Right hindlimb (tissue), 1 donor: ENCODE measurements at places on chromosomes 7 and 10.

DNA sequence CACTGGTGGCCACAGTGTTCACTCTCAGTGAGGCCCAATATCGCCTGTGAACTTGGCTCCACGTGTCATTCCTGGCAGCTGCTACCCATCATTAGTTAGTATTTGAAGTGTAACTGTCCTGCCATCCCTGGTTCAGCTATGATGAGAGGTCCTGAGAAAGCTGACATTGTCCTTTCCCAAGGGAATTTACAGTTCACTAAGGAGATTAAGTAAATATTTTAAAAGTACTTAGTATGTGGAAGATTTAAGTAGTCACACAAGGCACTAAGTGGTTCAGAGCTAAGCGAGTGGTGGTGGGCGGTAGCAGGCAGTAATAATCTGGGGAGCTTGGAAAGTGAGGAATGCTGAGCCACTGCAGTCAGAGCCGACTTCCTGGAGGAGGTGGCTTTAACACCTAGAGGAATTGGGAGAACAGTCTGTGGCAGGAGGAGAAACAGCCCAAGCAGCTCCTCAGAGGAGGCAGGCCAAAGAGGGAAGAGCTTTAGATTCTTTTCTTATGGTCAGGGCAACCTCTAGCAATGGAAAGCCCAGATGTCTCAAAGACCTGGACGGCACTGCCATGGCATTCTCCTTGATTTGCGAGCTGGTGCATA lies 519.7 kb downstream of the LRMDA start:
- no peak for DNase-seq

- no peak for DNase-seq
These were observed 42.8 kb downstream of the NIPSNAP2 start for GRCh38 chr7:56007167-56007652.

DNA sequence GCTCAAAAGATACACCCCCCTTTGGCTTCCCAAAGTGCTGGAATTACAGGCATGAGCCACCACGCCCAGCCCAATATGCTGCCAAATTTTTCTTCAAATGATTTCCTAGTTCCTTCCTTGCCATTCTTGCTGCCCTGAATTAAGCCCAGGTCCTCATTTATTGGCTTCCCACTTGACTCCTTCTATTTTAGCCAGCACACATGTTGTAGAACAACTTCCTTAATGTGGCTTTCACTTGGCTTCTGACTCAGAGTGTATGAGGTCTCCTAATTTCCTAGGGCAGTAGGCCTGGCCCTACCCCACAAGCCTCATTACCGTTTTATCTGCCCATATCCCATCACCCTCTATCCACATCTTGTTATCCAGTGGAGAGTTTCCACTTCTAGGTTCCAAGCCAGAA lies 21.8 kb upstream of the HIPK2 start:
- DNase-seq: no peak

GRCh38 chr7:137760111-137760510 lies 86.7 kb downstream of the DGKI start:
- DNase-seq: no peak

DNA sequence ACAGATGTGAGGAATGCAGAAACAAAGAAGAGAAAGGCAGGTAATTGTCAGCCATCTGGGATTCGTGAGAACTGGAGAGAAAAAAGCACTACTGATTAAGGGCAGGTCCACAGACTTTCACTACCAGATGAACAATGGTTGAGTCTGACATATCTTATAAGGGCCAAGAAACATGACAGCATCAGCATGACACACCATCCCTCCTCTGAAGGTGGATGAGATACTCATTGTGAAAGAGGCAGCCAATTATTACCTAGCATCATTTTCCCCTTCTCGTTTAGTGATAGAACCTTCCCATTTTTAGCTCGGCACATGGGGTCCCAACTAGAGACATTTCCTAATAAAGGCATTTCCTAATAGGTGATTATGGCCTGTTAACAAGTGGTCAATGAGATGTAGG lies 19.2 kb upstream of the MET start:
- no peak for DNase-seq

- no peak for DNase-seq
These were observed 69.9 kb downstream of the APBB1IP start for GRCh38 chr10:26508016-26508415.

GRCh38 chr7:131090886-131091692 lies 236.6 kb upstream of the MKLN1 start:
- DNase-seq: no peak

- peak; percentile 46 for DNase-seq
These were observed at the start of gene DKK1 for GRCh38 chr10:52313933-52314821. Gene DKK1 (plus strand): TSS chr10:52314281. CDS start chr10:52314435, 154 bp downstream.

- DNase-seq: peak; percentile 65
These were observed 295.0 kb downstream of the BICC1 start for GRCh38 chr10:58807629-58808022.

DNA sequence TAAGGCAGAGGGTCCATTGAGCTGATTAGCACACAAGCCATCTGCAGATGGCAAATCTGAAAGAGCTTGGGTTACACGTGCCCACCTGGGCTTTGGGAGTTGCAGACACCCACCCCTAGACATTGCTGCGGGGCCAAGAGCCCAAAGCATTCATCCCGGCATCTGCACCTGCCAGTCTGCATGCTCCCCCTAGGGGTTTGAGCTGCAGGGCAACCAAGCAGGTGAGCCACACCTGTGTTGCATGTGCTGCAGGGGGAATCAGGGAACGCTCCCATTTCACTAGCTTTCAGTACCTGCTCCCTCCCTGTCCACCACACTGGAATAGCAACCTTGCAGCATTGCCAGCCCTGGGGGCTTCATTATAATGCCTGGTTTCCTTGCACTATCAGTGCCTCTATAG lies 21.1 kb downstream of the C7orf33 start:
- DNase-seq: no peak

DNA sequence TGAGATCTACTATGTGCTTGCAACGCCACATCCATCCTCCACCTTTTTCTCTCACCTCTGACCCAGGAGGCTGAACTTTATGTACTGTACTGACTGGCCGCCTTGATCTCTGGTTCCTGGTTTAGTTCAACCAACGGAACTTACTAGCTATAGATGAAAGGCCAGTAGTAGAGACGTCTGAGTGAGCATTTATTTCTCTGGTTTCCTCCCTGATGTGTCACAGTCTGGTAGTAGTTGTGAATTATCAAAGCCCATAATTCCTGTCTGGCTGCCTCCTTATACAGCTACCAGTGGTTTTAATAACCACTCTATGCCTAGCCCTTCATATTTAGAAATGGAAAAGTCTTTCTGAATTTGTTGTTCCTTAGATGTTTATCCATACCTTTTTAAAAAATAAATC lies 64.7 kb downstream of the POM121L12 start:
- no peak for DNase-seq

- peak; percentile 61 for DNase-seq
These were observed 186.8 kb downstream of the PARD3 start for GRCh38 chr10:34628174-34628796.

GRCh38 chr10:17838080-17838648 lies 29.0 kb downstream of the MRC1 start:
- DNase-seq: no peak

GRCh38 chr7:19248681-19249080 lies 103.5 kb upstream of the FERD3L start:
- DNase-seq: no peak

DNA sequence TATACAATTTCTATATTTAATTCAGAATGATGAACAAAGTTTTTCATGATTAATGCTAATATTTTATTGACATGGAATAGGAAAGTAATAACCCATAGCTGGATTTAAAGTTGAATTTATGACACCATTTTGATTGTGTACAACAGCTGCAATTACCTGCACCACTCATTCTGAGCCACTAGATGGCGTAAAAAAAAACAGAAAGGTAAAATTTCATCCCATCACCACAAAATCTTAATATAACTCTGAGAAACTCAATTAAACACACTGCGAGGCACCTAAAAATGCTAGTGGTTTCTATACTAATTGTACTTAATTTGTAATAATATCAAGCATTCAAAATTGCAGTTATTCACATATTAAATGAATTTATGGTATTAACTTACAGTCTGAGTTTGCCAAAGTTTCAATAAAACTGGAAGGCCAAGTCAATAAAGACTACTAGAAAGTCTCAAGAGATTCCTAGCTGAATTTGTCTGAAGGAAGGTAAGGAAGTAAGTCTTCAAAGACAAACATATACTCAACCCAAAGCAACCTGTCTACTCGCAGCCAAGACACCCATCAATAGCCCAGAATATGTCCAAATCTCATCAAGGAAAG lies 182.5 kb downstream of the SKAP2 start:
- no peak for DNase-seq

- DNase-seq: no peak
These were observed 58.1 kb downstream of the MDFIC start for GRCh38 chr7:114979803-114980507.

DNA sequence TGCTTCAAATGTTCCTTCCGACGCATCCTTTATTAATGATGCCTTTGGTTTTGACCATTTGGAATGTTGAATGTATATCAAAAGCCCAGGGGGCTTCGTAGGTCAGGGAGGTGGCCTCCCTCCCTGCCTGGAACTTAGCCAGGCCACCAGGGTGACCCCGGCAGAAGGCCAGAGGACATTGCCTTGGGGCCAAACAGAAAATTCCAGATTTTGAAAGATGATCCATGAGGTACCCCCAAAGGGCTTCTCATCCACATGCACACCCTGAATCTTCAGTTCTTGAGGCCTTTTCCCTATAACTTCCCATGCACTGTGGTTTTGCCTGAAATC lies 171.7 kb downstream of the ADAM12 start:
- DNase-seq: peak; percentile 57

- no peak for DNase-seq
These were observed 60.4 kb downstream of the AFAP1L2 start for GRCh38 chr10:114343623-114344505.

DNA sequence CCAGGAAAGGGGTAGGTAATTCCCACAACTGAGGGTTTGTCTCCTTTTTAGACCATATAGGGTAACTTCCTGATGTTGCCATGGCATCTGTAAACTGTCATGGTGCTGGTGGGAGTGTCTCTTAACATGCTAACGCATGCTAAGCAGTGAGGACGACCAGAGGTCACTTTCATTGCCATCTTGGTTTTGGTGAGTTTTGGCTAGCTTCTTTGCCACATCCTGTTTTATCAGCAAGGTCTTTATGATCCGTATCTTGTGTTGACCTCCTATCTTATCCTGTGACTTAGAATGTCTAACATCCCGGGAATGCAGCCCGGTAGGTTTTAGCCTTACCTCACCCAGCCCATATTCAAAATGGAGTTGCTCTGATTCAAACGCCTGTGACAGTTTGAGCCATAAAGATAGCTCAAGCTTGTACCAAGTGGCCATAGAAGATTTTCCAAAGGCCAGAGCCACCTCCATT lies 176.0 kb upstream of the NAMPT start:
- DNase-seq: no peak

DNA sequence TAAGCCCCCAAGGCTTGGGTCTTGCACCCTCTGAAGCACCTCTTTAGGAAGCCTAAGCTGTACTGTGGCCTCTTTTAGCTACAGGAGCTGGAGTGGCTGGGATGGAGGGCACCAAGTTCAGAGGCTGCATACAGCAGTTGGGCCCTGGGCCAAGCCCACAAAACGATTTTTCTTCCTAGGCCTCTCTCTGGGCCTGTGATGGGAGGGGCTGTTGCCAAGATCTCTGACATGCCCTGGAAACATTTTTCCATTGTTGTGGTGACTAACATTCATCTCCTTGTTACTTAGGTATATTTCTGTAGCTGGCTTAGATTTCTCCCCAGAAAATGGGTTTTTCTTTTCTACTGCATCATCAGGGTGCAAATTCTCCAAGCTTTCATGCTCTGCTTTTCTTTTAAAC lies 375.7 kb upstream of the NPSR1 start:
- no peak for DNase-seq

DNA sequence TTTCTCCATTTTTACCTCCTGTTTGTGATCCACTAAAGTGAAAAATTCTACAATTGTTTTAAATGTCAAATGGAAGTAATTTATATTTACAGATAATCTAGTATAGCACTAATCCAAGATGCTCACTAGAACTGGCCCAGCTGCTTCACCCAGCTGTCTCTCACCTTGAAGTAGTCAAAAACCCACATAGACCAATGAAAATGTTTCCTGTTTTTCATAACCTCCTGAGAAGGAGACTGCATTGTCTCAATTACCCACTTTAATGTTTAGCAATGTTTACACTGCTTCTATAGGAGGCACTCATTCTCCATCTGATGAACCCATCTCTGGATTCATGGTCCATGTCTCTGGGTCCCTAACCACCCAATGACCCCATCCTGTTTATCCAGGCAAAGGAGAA lies 56.1 kb upstream of the ADO start:
- DNase-seq: no peak

GRCh38 chr10:71266147-71266917 lies 52.7 kb upstream of the SLC29A3 start:
- no peak for DNase-seq

DNA sequence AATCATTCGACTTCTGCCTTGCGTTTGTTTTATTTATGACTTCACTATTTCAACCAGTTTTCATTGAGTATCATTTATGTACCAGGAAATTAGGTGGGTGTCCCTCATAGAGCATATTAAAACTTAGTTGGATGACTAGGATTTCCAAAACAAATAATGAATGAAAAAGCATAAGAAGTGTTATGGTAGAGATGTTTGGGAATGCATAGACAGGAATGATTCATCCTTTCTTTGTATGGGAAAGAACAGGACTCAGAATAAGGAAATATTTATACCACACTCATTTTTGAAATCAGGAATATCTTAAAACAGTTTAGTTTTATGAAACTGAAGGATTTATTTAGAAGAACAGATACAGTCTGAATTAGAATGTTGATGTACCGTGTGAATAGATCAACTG lies 315.7 kb downstream of the EXOC4 start:
- no peak for DNase-seq

DNA sequence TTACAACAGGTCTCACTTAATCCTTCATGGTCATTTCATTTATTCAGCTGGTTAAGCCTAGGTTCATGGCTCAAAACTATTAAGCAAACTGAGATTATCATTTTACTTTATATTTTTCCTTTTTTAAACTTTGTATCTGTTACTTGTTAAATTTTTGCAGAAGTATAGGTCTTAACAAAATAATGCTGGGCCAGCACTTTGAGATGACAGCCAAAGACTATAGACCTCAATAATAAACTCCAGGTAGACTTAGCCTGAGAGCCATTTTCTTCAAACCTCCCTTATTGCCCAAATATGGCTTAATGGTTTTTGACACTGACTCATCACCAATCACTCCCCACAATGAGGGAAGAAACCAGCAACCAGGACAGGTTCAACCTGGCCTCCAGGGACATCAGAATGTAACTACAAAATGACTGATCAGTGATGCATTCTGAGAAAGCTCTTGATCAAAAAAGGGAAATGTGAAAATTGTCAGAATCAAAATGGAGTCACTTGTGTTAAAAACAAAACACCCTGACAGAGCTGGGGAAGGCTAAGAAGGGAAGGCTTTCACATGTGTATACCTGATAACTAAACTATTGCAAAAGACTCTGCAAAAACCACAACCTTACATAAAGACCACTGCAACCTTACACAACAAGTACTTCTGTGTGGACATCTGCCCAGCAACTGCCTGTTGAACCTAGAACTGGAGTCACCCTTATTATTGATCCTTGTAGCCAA lies 2.1 kb upstream of the CCDC126 start:
- DNase-seq: no peak

DNA sequence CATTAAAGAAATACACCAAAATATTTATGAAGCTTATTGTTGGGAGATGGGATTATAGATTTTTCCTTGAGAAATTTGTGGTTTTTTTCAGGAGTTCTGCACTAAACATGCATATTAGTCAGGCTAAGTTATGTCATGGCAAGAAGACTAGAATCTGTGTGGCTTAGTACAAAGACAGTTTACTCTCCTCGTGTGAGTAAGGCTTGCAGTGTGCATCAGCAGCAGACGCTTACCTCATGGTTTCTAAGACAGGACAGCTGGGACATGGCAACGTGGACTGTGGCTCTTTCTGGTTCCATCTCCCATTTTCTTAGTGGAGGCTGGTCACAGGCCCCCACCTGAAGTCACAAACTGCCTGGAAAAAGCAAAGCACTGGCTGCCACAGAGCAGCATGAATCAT lies 429.6 kb upstream of the VSTM2A start:
- no peak for DNase-seq
